ENCODE measurements at places on chromosomes 11 and 22.

- DNase-seq, result no peak
Measured at GRCh38 chr22:23026777-23027176, 43.5 kb upstream of the GNAZ start.

GRCh38 chr11:128694618-128695481 is 978 bp downstream of the FLI1 start:
- no peak for DNase-seq

GRCh38 chr11:43404836-43405479 is 46.2 kb downstream of the TTC17 start:
- no peak for DNase-seq

GRCh38 chr11:60459345-60459744 is 3.7 kb downstream of the MS4A1 start:
- no peak for DNase-seq

DNA sequence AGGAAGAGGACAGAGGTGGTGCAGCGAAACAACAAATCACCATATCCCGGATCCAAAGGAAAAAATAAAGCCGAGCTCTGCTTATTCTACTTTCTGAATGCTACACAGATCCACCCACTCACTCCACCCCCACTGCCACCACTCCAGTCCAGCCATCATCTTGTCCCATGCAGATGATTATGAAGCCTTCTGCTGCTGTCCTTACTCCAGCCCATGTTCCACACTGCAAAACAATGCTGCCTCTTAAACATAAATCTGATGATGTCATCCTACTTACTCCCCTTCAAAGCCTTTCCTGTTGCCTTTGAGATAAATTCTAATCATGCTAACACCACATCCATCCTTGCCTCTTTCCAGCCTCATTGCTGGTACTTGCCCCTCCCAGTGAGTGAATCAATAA is 6.5 kb upstream of the DRD2 start:
- DNase-seq, result no peak

DNA sequence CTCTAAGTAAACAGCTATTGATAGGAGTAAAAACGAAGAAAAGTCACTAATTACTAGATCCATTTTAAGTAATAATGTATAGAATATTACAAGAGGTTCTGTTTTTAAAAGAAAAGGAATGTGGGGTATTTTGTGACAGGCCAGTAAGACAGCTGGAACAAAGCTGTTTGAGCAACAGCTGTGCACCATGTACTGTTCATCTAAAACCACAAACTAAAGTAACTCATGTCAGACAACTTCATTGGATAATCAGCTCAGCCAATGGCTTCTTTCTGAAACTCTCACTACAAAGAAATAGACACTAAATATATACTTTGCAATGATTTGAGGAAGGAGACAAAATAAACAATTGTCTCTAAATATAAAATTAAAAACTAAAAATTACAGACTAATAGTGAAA is 16.1 kb downstream of the RRAS2 start:
- no peak for DNase-seq

DNA sequence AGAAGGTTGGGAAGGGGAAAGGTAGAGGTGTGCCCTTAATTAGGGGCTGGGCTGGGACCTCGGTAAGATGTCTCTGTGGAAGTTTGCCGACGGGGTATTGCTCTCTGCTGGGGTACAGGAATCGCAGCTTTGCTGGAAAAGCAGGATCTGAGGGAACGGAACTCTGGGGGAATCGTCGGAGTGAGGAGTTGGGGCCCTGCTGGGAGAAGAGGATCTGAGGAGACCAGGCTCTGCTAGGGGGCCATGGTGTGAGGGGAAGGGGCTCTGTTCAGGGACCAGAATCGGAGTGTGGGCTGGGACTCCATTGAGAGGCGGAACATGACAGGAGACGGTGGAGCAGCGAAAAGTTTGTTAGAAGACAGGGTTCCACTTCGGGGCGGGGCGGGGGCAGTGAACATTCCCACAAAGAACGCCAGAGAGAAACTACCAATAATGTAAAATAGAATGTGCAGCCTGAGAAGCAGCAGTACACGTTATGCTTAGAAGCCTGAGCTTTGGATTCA is 456 bp downstream of the AAMDC start:
- DNase-seq, result no peak

DNA sequence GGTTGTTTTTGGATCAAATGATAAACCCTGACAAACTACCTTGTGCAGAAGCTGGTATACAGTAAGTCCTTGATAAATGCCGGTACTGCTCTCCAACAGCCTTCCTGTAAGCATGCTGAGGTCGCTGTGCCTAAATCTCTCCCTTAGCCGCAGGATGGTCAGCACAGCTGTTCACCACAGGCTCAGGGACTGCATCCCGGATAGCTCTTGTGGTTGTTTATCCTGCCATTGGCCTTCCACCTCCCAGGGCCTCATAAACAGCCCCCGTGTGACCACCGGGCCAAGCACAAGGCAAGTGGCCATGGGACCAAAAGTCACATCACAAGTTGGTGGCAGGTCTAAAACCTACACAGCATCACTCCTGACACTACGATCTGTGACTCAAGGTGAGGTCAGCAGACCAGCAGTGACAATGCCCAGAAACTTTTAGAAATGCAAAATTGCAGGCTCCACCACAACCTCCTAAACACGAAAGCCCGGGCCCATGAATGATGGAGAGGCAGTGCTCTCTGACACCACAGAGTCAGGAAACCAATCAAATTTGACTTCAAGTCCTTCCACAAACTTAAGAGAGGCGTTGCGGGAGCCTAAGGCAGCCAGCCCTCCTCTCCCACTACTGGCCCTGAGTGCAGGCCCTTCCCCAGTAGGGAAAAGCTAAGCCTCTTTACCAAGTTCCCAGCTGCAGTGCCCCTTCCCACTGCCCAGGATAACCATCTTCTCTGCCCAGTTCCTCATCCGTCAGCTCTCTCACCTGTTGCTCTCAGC is 3.9 kb downstream of the SPATA19 start:
- no peak for DNase-seq

DNA sequence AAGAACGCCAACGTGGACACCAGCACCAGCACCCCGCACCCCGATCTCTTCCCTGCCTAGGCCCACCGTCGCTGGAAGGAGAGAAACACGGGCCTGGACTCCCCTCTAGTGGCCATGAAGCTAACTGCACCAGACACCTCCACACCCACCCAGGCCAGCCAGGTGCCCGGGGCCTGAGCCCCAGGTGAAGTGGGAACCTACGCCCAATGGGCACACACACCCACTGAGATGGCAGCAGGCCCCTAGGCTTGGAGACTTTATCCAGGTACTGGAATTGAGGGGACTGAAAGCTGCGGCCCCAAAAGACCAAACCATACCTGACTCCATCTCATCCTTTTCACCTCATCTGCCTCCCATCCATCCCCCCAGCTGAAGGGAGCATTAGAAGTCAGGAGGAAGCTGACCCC is 81.0 kb downstream of the BUD13 start:
- DNase-seq, result peak; percentile 39

GRCh38 chr11:108944471-108945178 is 279.8 kb downstream of the DDX10 start:
- DNase-seq, result no peak
